Suprapubic skin (tissue), 4 donors: ENCODE measurements at places on chromosomes 6 and 20.

GRCh38 chr20:63896264-63897105, 1.6 kb downstream of the DNAJC5 start:
- no peak for DNase-seq

DNA sequence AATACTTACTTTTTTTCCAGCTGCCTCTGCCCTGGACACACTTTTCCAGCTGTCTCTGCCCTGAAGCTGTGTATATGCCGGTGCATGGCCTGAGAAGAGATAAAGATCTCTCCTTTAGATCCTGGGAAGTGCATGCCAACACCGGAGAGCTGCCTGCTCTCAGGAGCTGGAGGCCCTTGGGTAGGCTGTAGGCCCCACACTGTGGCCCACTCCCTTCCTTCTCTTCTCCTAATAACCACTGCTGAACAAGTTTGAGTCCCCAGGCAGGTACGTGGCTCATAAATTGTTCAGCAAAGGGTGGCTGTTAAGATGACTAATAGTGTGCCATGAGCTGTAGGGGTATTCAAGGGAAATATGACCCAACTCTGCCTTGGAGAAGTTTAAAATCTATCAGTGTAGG, 102.5 kb downstream of the CD24 start:
- no peak for DNase-seq

- DNase-seq, result no peak
Observed at GRCh38 chr20:12941025-12941424, 67.7 kb upstream of the SPTLC3 start.

DNA sequence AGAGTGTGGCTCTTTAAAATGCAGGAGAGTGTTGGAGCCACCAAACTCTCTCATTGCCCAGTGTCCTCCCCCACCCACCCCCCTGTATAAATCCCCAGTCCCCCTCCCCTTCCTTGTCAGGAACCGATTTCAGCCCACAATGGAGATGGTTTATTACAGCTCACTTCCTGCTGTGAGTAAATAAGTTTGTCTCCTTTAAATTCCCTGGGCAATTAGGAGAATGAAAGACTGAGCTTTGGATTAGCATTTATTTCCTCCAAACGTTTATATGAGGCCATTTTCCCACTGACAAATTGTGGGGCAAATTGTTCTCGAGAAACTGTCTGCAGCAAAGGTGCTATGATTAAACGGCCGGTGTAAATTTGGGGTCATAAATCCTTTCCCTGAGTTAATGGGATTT, 128.8 kb downstream of the DHX35 start:
- no peak for DNase-seq

DNA sequence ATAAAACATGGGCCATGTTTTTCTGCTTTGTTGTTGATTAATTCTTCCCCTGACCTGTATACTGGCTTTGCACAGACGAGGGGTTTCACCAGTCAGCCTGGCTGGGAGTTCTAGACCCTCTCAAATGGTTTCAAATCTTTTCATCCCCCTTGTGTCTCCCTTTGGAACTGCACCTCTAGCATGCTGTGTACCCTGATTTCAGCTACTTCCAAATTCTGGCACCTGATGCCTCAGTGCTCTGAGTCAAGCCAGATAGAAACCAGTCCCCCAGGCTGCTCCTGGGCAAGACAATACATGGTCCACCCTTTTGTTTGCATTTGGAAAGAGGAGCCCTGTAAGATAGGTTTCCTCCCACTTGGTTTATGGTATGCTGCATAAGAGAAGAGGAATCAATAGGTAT, 290.2 kb downstream of the BTBD3 start:
- no peak for DNase-seq

DNA sequence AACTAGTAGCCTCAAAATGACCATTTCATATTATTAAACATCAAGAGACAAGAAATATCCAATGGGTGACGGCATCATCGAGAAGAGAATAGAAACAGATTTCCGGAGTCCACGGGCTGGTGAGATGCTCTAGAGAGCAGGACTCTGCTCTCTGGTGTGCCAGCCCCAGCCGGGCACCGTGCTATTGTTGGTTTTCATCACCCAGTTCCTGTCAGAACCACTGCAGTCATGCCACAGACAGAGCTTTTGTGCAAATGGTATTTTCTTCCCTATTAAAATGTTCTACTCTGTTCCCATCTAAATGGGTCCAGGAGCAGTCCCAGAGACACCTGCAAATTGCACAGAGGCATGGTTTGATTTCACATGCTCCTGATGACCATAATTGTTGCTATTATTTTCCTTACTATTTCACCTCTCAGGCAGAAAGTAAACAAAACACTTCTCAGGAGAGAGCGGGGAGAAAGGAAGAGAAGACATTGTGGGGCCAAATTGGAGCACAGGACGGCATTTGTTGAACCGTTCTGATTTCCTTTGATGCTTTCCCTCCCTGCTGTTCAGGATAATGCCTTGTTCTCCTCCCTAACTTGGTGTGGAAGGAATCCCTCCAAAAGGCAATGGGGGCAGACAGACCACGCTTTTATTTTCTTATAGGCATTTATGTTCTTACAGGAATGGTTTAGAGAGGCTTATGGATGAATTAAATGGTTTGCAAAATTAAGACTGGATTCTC, 11.4 kb upstream of the RAMACL start:
- no peak for DNase-seq

DNA sequence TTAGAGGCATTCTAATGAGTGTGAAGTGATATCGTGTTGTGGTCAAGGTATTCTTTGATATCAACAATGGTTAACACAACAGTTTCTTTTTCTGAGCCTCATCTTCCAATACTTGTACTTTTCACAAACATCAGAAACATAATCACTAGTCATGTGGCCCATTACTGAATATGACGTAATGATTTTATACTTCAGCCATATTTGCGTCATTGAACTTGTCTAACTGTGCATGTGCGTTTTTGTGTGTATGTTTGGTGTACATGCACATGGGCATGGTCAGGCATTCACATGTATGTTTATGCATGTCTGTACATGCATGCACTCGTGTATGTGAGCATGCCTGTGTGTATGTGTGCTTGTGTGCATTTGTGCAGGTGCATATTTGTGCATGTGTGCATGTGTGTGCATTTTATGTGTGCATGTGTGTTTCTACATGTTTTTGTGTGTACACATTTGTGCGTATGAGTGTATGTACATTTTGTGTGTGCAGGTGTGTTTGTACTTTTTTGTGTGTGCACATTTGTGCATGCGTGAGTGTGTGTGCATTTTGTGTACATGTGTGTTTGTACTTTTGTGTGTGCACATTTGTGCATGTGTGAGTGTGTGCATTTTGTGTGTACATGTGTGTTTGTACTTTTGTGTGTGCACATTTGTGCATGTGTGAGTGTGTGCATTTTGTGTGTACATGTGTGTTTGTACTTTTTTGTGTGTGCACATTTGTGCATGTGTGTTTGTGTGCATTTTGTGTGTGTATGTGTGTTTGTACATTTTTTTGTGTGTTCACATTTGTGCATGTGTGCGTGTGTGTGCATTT, 29.4 kb downstream of the PRR18 start:
- DNase-seq, result no peak

GRCh38 chr6:45563041-45563440, 185.3 kb upstream of the SUPT3H start:
- DNase-seq, result no peak

DNA sequence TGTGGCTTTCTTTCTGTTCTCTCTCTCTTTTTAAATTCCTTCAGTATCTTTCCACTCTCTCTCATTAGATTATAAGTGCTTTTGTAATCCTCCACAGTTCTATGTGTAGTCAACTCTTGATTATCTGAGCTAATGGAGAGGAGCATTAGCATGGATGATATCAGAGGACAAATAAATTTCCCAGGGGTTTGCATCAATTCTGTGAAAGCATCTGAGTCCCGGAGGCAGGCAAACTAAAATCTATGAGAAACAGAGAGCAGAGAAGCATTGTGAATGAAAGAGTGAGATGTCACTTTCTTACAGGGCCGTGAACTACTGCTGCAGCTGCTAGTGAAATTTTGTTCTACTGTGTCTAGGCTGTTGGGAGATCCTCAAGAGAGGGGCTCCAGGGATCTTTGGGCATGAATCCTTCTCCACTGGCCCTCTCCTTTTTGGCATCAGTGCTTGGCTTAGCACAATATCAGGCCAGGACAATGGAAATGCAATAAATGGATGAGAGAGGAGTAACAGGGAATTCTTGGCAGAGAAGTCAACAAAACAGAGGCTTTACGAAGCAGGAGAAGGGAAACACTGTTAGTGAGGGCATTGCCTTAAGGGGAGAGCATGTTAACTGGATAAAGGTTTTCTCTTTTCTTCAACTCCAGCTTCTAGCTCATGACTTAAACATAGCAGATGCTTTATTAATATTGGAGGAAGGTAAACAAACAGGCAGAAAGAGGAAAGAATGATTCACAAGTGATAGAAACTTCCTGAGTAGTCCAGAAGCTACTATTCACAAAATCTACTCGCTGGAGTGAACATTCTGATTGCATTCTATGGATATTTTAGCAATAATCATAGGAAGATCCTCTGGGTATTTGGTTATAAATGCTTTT, 847.0 kb upstream of the MAP3K7 start:
- no peak for DNase-seq

DNA sequence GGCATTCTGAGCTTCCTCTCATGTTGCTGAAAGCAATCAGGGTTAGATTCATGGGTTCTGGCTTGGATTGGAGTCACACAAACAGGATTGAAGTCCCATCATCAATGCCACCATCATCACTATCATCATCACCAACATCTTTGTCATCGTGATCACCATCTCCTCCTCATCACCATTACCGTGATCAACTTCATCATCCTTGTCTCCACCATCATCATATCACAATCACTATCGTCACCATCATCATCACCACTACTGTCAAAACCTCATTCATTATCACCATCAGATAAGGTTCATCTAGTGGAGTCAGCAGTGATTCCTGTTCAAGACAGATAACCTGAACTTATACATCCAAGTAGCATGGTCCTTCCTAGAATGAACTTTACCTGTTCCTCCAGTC, 193.8 kb upstream of the RIN2 start:
- no peak for DNase-seq

- DNase-seq, result no peak
Observed at GRCh38 chr6:131216246-131216645, 81.0 kb downstream of the AKAP7 start.

GRCh38 chr6:166157930-166158617, 9.6 kb downstream of the TBXT start:
- DNase-seq, result no peak

DNA sequence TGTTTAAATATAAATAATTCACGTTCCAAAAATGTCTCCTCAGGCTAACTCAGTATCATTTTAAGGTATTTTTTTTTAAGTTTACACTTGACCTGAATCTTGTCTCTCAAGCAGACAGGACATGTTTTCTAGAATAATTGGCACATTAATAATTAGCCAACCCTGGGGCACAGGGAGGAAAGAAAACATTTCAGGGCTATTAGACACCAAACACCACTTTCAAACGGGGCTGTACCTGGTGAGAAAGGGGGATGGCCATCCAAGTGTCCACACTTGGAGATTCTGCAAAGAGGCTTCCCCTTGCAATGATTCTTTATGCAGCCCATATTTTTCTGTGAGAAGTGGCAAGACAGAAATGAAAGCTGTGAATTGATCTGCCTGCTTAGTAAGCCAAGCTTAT, 560.8 kb downstream of the CD109 start:
- no peak for DNase-seq

DNA sequence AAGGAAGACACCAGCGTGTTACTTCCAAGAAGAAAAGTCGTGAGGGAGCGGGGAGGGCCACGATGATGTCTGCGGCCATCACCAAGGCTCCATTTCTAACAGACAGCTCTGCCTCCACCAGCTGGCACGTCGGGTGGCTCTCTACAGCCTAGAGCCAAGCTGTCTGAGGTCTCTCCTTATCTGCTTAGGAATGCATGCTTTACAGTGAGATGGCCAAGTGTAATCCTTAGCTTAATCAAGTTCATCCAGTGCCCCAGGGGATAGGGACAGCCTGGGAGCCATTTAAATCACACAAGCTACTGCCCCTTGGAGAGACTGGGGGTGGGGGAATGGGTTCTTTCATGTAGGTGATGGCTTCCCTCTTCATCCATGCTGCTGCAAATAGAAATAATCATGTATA, 213.8 kb upstream of the CST7 start:
- no peak for DNase-seq

GRCh38 chr20:11117808-11118528, 444.2 kb upstream of the JAG1 start:
- DNase-seq, result no peak

GRCh38 chr6:7138921-7139358, 31.2 kb downstream of the RREB1 start:
- DNase-seq, result no peak
